K562 (cell line): ENCODE measurements at places on chromosomes 4 and X.

- no peak for DNase-seq
Observed at GRCh38 chrX:41664375-41664901, 24.3 kb upstream of the GPR34 start.

DNA sequence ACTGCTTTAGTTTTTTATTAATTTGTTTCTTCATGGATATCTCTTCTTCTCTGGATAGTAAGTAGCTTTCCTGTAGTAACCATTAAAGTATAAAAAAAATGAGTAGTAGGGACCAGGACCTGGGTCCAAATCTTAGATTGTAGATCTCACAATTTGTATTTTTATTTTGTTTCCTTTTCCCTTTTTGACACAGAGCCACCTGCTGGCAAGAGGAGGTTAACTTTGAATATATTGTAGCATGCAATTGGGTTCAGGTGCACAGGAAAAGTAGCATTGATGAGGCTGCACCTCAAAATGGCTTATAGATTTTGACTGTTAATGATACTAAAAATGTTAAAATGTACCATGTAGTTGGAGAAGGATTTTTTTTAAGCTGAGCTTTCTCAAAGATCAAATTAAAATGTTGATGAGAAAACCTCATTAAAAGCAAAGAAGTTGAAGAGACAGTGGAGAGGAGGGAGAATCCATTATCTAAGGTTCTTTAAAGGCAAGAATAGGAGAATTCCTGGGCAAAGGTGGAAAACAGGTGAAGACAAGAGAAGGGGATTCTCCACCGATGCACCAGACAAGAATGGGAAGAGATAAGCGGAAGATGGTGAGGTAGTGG is 48.3 kb upstream of the HPGDS start:
- peak; percentile 26 for DNase-seq

DNA sequence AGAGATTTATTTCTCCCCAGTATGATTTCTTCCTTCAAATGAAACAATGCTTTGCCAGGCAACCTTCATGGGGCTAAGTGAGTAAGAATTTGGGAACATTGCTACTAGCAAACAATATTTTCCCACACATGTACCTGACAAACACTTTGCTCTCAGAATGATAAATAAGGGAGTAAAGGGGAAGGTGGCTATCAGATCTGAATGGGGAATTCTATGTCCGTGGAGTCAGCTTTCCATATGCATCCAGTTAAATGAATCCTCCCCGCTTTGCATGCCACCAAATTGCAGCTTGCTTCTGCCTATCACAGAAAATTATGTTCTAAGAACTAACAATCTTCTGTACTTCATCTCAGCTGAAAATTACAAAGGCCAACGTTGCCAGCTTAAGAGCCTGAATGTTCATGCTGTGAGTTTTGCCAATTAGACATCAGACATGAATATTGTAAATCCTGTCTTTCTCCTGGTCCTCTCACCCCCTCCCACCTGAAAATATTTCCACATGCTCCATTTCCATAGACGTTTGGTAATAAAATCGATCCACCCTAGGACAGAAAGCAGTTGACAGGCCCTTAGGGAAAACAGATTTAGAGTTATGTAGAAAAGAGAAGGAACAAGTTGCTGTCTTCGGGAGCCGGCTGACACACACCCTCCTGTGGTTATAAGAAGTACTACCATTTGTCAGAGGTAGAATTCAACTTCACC is 6.3 kb downstream of the MEPE start:
- DNase-seq: peak; percentile 32

GRCh38 chr4:114249976-114250375 is 270.5 kb upstream of the ARSJ start:
- DNase-seq: no peak

DNA sequence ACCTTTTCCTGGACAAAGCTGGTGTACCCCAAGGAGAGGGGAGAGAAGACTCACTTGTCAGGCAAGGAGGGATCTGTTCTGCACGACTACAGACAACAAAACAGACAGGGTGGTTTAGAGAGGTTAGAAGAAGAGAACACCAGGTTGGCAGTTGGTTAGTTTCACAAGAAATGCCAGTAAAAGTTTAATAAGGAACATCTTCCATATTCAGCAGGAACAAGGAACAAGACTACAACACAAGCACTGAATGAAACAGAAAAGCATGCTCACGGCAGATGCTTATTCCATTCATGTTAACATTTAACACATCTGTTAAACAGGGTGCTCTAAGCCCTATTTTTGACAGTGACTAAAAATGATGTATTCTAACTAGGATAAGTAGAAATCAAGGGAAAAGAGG is 158.2 kb downstream of the WDFY3 start:
- no peak for DNase-seq

DNA sequence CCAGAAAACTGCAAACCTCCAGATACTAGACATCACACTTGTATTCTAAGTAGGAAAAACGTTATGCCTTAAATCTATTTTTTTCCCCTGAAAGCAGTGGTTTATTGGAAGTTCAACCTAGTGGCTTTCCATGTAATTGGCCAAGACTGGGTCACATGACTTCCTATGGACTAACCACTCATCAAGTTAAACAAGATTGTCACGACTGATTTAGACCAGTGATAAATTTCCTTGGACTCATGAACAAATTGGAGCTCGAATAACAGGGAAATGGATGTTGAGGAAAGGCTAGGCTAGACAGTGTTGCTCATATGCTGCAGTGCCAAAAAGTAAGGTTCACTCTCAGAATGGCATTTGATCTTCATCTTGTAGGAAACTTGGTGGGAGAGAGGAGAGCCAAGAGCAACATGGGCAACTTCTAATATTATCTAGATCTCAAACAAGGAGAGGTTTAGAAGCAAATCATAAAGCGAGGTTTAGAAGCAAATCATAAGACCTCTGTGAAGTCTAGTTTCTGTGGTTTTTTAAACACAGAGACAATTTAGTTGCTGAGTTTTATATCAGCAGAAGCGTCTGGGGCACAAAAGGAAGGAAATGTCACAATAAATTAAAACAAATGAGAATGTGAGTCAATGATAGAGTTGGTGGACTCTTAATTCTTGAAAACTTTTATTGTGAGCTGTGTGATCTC is 165.6 kb upstream of the BOD1L1 start:
- no peak for DNase-seq

GRCh38 chr4:114658179-114658578 is 59.6 kb downstream of the UGT8 start:
- no peak for DNase-seq

GRCh38 chr4:184255361-184255760 is 37.7 kb upstream of the ENPP6 start:
- no peak for DNase-seq

DNA sequence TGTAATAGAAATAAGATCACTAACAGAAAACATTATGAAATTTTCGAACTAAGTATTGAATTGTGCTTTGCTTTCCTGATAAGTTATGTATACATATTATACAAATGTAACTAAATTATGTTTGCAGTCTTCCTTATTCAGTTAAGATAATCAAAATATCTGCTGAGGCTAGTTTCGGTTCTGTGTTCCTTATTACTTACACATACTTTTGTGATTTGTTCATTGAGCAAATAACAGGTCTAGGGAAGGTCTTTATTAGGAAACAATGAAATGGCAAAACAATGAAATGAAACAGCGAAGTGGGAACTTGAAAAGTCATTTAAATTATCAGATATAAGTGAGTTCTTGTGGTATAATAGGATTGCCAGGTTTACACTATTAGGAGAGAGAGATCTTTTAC is 352.4 kb downstream of the GRIA2 start:
- no peak for DNase-seq

- no peak for DNase-seq
Observed at GRCh38 chr4:140188975-140189374, 35.0 kb upstream of the MAML3 start.

GRCh38 chr4:17077105-17077504 is 178.7 kb upstream of the LDB2 start:
- no peak for DNase-seq

DNA sequence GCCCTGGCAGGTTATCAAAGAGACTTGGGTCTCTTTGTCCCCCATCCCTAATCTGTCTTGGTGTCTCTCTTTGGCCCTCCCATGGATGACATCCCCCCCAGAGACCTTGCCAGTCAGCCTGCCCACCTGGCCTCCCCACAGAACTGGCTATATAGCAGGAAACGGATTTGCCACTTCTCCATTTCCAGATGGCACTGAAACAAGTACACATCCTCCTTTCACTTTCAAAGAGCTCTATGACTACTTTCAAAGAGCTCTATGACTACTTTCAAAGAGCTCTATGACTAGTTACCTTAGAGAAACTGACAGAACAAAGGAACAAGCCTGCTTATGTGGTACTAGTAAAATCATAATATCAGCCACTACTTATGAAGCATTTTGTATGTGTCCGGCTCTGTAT is 175.3 kb downstream of the MAML3 start:
- DNase-seq: no peak

- DNase-seq: no peak
Observed at GRCh38 chr4:173758132-173758531, 228.1 kb upstream of the HAND2 start.

- DNase-seq: peak; percentile 57
Observed at GRCh38 chrX:3638280-3638873, 75.1 kb downstream of the PRKX start.

DNA sequence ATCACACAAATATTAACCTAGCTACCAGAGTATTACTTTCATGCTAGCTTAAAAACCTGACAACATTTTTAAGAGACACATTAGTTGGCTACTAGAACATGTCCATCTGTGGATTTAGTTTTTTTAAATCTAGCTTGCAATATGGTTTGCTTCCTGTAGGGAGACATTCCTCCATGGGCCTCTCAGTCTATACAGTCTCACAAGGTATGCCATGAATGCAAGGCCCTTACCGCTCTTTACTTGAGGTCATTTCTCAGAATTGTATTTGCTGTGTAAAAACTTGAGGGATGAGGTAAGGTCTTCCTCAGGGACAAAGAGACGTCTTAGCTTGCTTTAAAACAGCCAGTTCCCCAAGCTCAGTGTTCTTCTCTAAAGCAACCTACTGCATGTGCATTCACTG is 26.9 kb downstream of the UBA6 start:
- DNase-seq: no peak

DNA sequence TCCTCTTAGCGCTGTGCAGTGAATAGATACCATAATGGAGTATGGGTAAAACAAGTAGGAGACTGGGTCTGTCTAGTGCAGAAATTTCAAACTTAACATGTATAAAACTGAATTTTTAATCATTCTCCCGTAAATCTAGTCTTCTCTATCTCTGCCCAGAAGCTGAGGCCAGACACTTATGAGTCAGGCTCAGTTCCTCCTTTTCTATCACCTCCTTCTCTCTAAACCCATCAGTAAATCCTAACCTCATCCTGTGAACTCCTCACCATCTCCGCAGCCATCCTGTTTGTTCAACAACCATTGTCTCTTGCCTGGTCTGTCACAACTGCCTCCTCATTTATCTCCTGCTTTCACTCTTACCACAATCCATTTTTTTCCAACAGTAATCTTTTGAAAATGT is 19.8 kb upstream of the SGMS2 start:
- DNase-seq: no peak

DNA sequence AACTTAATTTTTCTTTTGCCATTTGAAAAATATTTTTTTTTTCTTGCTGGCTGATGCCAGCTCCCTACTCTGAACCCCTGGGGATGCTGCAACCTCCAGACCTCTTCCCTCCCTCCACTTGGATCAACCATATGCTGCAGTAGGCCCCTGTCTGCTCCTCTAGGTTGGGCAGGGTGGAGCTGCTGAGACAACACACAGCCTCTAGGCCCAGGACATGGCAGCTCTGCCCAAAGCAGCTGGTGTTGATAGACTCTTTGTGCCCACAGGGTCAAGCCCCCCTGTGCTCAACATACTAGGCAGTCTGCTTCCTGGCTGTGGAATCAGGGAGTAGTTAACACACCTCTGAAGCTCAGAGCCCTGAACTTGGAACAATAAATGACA is 19.9 kb upstream of the CLNK start:
- DNase-seq: no peak

DNA sequence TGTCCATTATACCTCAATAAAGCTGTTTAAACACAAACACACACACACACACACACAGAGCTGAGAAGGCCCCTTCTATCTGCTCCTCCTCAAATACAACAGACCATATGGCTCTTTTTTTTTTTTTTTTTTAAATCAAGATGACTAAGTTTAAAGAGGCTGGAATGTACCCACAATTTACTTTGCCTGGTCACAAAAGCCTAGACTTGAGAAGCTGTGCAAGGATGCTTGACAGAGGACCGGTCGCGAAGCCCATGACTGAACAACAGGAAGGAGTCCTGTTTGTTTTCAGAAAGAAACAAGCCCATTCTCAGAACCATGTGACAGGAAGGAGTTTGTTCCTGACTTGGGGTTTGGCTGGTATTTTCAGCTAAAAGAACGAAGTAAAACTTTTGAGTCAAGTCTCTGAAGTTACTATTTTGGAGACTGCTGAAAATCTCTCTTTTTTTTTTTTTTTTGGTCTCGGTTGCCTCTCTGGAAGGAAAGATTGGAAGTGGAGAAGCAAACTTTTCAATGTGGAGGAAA is 650.9 kb upstream of the TENM3 start:
- no peak for DNase-seq

DNA sequence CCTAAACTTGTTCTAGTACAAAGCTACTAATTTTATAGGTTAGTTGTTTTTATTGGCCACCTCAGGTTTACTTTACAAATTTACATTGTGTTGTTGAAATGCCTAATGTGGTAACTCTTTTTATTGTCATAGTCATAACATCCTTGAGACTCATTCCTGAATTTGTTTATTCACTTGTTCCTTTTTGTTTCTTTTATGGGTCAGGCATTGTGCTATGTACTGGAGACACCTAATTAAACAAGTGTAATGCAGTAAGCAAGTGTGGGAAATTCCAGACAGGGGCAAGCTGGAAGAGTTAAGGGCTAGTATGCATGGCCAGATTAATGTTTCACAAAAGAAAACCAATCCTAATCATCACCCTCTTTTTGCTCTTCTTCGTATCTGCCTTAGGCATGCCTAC is 30.5 kb upstream of the TTC29 start:
- no peak for DNase-seq

GRCh38 chr4:97252615-97253154 is 890.6 kb downstream of the STPG2 start:
- no peak for DNase-seq

GRCh38 chrX:41912923-41913322 is 10.4 kb downstream of the CASK start:
- no peak for DNase-seq
